Choroid plexus epithelial cell (primary cell): ENCODE measurements at places on chromosomes 11 and 22.

GRCh38 chr22:23120415-23120899, 21.3 kb downstream of the RSPH14 start:
- DNase-seq, result no peak

DNA sequence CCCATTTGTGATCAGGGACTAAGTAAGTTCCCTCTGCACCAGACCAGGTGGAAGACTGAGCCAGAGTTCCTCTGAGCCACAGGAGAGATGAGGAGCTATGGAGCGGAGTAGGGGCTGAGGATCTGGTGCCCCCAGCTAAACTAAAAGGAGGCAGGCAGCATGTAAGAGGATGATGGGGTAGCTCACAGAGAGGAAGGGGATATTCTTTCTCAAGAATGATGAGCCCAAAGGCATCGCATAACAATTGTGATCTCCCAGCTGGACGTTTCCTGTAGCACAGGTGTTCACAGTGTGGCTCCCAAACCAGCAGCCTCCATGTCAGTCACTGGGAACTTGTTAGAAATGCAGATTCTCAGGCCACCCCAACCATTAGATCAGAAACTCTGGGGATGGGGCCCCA, 24.4 kb downstream of the ADAMTS8 start:
- no peak for DNase-seq

GRCh38 chr22:25747245-25747944, 5.4 kb downstream of the MYO18B start:
- DNase-seq, result peak; percentile 85

GRCh38 chr22:30046716-30047363, 33.4 kb upstream of the HORMAD2 start:
- no peak for DNase-seq

GRCh38 chr11:72703267-72704008, 29.2 kb upstream of the PDE2A start:
- peak; percentile 88 for DNase-seq

GRCh38 chr11:79294845-79295731, 145.7 kb downstream of the TENM4 start:
- no peak for DNase-seq

GRCh38 chr11:125464666-125465065, 31.4 kb downstream of the FEZ1 start:
- no peak for DNase-seq

GRCh38 chr11:74749127-74749964, 697 bp downstream of the RNF169 start:
- peak; percentile 38 for DNase-seq

DNA sequence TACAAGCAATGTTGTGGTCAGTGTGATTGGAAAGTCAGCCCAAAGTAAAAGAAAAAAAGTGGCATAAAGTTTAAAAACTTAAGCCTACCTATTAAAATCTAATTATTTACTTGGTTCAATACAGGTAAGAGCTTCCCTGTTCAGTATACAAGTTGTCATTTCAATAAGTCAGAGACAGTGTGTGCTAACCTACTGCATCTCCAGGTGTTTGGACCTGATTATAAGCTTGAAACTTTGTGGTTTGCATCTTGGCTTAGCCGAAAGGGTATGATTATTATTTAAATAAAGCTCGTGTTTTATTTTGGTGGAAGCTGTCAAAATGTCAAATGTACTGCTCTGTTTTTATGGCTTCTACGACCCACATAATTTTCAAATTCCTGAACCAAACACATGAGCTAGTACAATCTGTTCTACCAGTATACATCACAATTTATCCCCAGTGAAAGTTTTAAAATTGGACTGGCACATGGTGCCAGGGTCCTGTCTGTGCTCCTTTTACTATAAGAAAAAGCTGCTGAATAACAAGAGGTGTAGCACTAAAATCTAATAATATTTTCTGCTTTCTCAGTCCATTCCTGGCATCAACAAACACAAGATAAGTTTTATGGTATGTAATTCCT, 103.9 kb upstream of the ANO3 start:
- no peak for DNase-seq

GRCh38 chr11:131242476-131243000, 127.9 kb upstream of the NTM start:
- DNase-seq, result no peak

DNA sequence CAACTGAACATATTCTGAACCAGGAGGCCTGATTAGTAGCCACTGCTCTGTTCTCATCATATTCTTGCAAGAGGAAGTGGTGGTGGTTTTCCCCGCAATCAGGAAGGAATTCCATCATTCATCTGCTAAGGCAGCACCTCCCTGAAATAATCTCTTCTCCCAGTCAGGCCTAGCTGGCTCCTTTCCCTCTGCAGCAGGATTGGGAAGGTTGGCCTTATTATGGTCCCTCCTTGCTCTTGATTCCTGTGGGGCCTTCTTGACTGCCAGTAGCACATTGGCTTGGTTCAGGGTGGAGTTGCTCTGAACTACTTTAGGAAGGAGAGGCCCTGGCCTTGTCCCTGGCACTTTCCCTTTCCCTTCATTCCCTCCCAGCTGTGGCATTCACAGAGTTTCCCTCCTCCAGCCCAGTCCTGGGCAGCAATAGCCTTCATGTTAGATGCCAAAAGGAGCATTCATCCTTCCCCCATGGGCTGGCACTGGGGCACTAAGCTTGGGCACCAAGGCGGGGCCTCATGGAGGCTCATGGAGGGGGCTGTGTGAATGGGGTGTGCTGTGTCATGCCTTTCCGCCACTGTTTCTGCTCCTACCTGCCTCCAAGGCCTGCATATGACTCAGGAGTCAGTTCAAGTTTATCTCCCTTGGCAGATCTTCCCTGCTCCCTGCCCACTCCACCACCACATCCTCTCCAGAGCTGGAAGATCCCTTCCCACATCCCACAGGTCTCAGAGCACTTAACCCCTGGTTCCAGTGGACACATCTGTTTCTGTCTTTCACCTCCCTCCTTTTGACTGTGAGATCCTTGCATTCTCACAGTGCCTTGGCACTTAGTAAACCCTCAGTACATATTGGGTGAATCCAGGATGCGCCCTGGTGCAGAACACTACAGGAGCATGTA, 27.6 kb upstream of the CD44 start:
- peak; percentile 65 for DNase-seq

- DNase-seq, result no peak
Observed at GRCh38 chr22:46043816-46044620, 67.1 kb upstream of the WNT7B start.
